ENCODE measurements at places on chromosomes 7 and 10.

DNA sequence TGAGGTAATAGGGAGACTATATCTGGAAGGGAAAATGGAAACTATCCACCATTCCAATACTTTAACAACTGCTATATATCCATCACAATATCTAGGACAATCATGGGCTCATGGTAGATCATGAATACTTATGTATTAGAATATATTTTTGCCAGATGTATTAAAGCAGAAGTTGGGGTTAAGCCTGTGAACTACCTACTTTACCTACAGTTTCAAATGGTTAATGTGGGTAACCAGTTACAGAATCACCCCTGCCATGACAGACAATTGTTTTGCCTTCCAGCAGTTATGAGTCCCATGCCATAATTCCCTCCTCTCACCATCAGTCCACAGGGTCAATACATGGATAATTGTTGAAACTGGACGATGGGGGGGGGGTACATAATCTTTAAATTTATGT is 29.9 kb upstream of the RAPGEF5 start:
- DNase-seq = no peak

DNA sequence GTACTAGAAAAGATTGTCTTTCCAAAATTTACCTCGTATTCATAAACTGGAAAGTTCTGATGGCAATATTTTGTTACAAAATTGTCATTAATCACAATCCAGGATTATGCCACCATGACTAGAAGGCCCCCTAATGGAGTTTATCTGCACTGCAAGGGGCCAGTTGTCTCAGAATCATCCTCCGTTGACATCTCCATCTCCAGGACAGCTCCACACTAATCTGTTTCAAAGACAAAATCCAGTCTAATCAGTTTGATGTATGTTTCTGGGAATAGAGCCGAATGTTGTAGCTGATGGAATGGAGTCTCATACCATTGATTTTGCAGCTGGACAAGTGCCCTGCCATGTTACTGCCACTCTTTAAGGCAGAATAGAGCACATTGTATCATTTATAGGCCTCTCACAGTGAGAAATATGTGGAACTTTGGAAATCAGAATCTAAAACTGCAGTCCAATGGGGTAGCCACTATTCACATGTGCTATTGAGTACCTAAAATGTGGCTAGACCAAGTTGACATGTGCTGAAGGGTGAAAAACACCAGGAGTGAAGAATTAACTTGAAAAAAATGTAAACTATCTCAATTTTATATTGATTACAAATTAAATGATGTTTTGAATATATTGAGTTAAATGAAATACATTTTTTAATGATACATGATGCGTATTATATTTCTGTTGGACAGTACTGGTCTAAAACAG is 38.3 kb upstream of the TOMM7 start:
- DNase-seq = no peak

DNA sequence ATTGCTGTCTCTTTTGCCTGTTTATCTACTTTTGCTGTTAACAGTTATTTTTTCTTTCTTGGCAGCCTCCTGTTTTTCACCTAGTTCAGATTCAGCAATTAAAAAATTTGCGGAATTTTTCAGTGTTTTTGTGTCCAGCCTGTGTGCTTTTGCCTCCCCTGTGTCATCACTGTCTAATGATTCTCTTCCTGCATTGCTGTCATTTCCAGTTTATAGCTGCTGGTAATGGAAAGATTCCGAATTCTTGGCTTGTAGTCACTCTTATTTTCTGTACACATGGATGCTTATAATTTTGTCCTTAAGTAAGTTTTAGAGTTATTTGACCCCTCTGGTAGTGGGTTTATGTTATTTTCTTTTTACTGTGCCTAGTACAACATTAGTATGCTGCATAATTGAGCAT is 25.1 kb downstream of the GLRX3 start:
- DNase-seq = no peak

DNA sequence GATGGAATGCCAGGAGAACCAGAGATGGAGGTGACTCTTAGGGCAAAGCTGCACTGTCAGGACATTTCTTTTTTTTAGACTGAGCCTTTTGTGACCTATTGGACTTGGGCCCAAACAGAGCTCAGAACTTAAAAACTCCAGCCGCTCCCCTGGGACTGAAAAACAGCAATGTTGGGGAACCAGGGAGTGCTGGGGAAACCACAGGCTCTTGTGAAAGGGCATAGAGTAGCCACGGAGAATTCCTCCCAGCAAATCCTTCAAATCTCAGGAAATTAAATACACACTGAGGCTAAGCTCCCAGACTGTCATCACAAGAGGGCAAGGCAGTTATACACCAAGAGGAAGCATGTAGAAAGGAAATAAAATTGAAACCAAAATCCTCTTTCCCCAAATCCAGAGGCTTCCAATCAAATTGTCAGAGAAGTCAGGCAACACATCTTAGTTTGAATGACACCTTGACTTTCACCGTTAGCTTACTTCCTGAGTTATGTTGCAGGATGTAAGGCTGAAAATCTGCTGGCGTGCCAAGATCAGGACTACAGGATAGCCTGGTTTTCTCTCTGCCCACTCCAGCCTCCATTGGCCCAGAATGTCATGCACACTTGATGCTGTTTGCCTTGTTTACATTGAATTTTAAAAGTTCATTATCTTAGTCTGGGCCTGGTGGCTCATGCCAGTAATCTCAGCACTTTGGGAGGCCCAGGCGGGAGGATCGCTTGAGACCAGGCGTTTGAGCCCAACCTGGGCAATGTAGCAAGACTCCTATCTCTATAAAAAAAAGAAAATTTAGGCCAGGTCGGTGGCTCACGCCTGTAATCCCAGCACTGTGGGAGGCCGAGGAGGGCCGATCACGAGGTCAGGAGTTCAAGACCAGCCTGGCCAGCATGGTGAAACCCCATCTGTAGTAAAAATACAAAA is 2.6 kb upstream of the RFC2 start:
- DNase-seq = no peak

- no peak for DNase-seq
Observed at GRCh38 chr7:101681170-101682007, 52.3 kb upstream of the MYL10 start.

DNA sequence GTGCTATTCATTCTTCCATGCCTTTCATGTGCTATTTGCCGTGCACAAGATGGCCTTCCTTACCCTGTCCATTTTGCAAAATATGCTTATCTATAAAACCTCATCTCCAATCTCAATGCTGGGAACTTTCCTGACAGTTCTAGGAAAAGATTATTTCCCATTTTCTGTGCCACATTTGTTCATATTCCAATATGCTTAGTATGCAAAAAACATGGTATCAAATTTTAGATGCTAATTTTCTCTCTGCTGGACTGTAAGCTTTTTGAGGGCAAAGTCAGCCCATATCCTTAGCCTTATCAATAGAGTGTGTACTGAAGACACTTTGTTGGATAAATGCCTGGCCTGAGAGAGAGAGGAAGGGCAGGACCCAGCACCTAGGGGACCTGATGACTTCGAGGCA is 39.4 kb downstream of the MGAM2 start:
- no peak for DNase-seq

DNA sequence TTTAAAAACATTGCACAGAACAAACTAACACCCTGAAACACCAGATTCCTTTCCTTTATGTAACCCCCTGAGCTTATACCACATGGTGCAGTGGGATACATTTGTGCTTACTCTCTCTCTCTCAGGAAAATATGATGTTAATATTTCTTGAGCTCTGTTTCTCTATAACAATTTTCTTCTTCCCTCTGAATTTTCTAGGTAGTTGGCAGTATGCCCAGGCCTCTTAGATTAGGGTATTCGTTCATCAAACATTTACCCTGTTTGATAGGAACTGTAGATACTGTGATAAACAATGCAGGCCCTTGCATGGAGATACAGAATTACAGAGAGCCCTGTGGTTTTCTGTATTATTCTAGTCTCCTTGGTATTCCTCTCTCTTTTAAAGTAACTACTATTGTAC is 567.8 kb downstream of the IPMK start:
- DNase-seq = no peak

DNA sequence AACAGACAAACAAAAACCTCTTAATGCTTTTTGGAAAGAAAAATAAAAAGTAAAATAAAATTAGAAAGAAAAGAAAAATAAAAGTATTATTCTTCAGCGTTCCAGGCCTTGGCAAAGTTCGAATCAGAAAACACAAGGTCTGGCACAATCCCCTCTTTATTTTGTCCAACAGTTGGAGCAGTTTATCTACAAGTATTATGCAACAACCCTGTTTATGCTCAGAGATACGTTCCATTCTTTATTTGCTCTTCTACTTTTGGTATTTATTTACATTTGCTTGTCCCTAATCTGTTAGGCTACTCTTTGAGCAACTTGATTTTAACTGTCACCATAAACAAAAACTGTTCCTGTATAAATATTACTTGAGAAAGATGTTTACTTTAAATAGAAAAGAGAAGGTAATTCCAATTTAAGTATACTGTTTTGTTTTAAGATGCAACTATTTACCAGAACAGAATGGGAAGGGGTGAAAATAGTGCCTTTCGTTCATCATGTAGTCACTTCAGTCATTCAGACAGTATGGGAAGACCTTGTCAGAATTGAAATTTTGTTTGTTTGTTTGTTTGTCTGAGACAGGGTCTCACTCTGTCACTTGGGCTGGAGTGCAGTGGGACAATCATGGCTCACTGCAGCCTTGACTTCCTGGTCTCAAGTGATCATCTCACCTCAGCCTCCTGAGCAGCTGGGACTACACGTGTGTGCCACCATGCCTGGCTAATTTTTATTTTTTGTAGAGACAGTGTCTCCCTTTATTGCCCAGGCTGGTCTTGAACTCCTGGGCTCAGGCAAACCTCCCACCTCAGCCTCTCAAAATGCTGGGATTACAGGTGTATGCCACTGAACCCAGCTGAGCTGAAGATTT is 5.7 kb downstream of the PDK4 start:
- no peak for DNase-seq

GRCh38 chr7:20788420-20788990 is 1.8 kb upstream of the SP8 start:
- no peak for DNase-seq

- DNase-seq = peak; percentile 86
Observed at GRCh38 chr10:118341791-118342637, at the start of gene FAM204A. Gene FAM204A, minus strand, starts transcription at chr10:118342324. Its CDS starts 5,909 bp downstream, at chr10:118336415.

DNA sequence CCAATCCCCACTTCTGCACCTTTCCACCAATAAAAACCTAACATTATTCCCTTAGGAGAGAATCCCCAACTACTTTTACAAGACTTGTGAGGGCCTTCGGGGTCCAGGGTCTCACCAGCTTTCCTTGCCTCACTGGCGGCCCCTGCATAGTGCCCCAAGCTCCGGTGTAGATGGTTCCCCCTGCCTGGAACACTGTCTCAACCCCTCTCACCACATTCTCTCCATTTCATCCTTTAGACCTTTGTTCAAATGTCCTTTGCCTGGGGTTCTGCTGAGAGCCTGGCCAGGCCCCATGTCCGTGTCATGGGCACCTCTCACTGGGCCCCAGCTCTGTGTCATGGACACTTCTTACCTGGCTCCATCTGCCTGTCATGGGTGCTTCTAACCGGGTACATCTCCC is 64.5 kb upstream of the SORCS3 start:
- DNase-seq = no peak

DNA sequence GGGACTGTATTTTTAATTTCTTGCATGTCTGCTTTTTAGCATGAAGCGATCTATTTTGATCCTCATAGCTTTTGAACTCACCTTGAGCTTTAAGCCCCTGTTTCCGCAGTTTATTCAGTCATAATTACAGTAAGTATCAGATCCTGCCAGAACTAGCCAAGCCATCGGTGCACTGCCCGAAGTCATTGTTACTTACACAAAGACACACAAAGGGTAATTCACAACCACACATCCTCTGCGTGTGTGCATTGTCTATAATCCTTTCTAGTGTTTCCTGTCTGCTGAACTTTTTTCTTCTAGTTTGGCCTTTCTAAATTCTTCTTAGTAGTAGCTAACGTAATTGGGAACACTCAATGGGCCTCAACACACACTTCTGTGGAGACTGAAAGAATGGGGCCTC is 133.0 kb downstream of the SFMBT2 start:
- DNase-seq = no peak

DNA sequence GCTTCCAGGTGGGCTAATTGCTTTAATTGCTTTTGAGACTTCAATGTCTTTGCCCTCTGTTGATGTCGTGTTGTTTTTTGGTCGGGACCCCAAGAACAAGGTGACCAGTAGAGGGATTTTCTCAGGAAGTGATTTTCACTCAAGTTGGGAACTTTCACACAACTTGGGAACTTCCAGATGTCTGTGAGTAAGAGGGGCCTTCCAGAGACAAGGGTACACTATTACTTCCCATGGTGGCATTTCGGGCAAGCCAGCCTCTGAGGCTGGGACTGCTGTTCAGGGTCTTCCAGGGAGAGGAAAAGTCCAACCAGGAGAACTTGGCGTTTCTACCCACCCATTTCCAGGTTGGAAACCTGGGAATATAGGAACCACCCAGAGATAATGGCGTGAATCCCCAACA is 170.0 kb upstream of the CDCA7L start:
- DNase-seq = no peak

GRCh38 chr10:14304046-14304445 is 26.7 kb downstream of the FRMD4A start:
- no peak for DNase-seq

- DNase-seq = no peak
Observed at GRCh38 chr7:112723416-112723815, 66.8 kb downstream of the TMEM168 start.

DNA sequence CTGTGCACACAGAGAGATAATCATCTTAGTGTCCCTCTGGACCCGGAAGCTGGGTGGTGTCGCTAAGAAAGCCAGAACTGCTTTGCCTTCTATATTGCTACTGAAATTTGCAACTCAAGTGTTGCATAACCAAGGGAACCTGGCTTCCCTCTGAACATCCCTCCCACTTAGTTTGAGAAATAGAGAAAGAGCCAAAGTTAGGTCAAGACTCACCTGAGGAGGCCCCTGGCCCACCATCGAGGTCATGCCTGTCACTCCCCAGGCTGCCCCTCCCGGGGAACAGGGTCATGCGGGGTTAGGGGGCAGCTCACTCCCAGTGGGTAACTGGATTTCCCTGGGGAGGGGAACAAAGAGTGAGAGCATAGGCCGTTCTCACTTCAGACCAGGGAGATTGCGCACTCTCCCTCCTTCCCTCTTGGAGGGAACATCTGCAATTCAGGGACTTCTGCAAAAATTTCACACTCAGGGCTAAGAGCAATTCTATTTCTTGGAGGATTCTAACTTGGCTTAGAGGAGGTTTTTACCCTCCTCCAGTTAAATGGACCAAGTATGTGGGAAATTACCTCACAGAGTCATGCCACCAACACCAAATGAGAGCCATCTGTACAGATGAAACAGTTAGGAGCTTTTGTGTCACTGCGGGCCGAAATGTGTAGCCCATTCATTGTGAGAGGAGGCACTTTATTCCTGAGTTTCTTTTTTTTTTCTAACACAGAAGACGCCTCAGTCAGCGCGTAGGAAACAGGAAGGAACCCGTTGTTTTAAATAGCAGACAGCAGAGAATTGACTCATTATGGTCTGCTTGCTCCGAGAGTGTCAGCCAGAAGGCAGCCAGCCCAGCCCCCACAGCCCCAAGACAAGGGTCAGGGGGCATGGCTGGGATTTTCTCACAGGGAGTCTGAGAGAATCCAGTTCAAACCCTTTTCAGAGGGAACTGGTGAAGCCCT is 221.3 kb downstream of the ARHGAP12 start:
- DNase-seq = no peak

All from NCI-H510A (cell line).